ENCODE measurements at places on chromosomes 16 and 17.

- no peak for DNase-seq
Observed at GRCh38 chr17:40061609-40062038, 1.1 kb upstream of the THRA start.

GRCh38 chr16:15485175-15485574 lies 50.8 kb downstream of the BMERB1 start:
- no peak for DNase-seq

DNA sequence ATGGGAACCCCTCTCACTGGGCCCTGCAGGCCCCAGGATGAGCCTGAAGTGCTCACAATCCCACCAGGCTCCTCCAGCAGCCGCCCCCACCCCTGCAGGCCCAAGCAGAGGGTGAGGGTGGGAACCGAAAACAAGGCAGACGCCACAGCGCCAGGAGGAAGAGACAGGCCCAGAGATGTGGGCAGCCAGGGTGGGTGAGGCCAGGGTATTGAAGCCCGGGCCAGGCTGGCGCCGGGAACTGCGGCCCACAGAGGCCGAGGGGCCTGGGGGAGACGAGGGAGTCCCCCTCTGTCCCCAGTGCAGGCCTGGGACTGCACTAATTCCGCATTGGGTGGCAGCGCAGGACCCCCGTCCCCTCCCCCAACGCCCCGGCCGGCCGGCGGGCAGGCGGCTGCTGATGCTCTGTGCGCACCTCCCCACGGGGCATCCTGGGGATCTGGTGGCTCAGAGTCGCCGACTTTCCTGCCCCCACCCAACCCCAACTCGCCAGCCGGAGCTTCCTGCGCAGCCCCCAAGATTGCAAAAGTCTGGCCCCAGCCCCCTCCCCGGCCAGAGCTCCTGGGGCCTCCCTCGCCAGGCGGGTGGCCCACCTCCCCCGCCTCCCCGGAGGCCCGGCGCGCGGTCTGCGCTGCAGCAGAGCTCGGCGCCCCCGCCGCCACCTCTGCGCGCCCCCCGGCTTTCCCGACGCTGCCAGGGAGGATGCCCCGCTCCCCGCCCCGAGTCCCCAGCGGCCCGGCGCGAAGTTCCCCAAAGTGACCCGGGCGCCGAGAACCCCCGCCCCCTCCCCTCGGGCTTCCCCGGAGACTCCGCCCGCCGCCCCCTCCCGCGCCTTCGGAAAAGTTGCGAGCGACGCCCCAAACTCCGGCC lies 107.8 kb downstream of the ENGASE start:
- no peak for DNase-seq

DNA sequence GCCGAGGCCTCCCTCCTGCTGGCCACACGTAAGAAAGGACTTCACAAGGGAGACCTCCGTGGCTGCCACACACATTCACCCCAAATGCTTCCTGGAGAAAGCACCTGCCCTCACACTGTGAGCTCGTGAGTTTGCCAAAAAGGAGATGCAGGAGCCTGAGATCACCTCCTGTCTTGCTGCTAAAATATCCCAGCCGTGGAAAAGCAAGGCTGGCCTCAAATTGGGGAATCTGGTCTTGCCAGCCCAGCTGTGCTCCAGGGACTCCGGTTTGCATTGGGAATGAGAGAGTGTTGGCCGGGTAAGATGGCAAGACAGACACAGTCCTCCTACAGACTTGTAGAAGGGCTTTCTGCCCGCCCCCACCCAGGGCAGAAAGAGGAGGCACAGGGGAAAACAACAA lies 13.8 kb downstream of the RBFOX3 start:
- no peak for DNase-seq

DNA sequence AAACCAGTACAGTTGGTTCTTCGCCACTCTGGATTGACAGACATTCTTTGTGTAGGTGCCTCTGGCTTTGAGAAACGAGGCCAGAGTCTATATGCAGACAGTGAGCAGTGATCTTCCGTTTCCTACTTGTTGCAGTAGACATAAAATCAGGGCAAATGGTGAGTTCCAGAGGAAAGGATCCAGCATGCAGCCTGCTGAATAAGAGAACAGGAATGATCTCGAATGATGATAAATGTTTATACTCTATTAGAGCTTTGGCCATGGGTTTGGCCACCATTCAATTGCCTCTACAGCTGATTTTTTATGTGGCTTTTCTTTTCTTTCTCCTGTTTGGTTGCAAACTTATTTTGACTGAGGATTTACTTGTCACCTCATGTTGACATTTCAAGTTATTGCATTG lies 286.7 kb downstream of the IRX3 start:
- DNase-seq: no peak

DNA sequence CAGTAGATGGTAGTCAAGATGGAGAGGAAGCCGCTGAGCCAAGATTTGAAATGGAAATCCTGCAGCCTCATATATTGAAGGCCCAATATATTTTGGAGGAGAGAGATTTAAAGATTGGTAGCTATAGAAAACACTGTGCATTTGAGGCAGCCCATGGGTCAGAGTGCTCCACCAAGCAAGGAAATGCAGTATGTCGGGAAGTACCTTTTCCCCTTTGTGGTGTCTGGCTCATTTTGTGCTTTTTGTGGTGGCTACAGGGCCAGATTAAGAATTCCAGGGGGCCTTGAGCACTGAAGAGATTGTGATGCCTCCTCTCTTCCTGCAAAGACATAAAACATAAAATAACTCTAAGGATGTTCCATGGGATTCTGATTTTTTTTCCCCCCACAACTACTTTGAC lies 39.6 kb downstream of the CDRT15 start:
- no peak for DNase-seq

DNA sequence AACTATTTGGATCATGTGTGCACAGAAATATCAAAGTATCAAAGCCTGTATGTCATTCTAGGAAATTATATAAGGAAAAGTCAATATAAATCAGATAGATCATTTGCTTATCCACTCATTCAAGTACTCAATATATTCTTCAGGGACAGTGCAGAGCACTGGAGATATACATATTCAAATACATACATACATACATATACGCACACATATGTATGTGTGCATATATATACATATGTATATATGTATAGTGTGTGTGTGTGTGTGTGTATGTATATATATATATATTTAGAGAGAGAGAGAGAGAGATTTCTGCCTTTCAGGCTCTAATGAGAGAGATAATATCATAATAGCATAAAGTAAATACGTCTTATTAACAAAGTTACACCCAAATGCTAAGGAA lies 169.2 kb downstream of the PMP22 start:
- DNase-seq: no peak

DNA sequence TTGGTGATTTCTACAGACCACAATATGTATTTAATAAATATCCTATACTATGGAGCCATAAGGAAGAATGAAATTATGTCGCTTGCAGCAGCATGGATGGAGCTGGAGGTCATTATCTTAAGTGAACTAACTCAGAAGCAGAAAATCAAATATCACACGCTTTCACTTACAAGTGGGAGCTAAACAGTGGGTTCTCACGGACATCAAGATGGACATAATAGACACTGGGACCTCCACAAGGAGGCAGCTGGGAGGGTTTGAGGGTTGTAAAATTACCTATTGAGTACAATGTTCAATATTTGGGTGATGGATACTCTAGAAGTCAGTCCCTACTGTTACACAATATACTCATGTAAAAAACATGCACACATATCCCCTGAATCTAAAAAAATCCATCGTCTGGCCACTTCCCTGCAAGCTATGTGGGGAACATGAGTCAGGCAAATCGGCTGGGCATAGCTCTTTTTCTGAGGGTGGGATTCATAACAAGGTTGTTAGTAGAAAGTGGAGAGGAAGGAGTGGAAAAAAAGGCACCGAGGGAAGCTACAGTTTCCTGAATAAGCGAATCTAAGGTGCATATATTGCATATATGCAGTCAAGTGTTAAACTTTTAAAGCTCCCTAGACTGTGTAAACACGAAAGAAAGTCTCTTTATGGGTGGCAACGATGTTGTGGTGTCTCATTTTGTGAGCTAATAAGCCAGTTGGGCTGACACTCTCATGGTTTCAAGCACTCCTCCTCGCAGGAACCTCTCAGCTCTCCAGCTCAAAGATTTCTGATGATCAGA lies 135.2 kb upstream of the CPHXL start:
- no peak for DNase-seq

DNA sequence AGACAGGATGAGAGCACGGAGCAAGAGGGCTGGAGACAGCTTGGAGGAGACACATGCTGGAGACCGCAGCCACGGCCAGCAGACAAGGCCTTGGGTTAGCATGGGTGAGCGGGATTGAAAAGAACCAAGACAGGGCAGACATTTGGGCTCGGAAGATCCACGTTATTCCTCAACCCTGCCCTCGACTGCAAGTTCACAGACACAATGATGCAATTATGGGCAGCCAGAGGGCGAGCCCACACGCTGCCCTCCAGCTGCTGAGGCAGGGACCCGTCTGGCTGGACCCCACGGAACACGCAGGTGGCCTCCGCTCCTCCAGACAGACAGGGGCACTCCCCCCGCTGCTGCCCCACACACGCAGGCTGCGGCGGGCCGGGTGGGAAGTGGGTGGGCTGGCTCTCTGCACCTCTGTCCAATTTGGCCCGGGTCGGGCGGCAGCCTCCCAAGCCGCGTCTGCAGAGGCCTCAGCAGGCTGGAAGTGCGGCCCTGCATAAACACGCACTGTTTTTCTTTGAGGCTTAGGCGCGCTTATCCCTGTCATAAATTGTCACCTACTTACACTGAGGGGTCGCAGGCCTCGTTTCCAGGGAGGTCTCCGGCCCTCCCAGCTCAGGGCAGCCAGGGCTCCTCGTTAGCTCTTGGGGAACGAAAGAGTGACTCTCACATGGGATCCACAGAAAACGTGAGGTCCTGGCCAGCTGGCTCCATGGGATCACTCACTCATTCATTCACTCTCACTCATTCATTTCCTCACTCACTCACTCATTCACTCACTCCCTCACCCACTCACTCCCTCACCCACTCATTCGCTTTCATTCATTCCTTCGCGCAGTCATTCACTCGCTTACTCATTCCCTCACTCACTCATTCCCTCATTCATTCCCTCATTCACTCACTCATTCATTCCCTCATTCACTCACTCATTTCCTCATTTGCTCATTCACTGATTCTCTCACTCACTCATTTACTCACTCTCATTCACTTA lies 303.9 kb downstream of the C16orf95 start:
- no peak for DNase-seq

GRCh38 chr17:76384222-76384986 lies at the start of gene SPHK1:
Gene SPHK1, plus strand, starts transcription at chr17:76384609. Its CDS starts 1,036 bp downstream, at chr17:76385645.
- DNase-seq: peak; percentile 61

GRCh38 chr16:89565506-89566372 lies 5.3 kb downstream of the RPL13 start:
- peak; percentile 53 for DNase-seq

GRCh38 chr17:31266042-31266441 lies 31.0 kb downstream of the OMG start:
- DNase-seq: peak; percentile 33

DNA sequence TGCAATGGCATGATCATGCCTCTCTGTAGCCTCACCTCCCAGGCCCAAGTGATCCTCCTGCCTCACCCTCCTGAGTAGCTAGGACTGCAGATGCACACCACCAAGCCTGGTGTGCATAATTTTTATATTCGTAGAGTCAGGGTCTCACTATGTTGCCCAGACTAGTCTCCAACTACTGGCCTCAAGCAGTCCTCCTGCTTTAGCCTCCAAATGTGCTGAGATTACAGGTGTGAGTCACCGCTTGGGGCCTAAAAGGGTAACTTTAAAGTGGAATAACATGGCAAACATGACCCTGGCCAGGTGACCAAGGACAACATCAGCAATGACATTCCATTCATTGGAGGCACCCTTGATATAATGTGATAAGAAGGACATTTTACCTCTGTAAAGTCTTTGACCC lies 26.1 kb downstream of the HSBP1 start:
- no peak for DNase-seq

- no peak for DNase-seq
Observed at GRCh38 chr16:53297477-53297876, 136.8 kb upstream of the RBL2 start.

DNA sequence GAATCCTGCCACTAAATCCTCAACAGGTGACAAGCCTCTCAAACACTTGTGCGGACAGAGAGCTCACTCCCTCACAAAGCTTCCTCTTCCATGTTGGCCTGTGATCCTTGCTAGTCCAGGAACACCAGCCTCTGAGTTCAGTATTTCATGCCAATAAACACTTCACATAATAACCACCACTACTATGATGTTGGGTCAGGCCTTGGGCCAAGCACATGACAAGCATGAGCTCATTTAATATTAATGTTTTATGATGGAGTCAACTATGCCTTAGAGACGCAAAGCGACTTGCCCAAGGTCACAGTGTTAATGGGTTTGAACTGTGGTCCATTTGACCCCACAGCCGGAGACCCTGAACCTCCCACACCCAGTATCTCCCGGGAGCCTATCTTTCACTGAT lies 129.1 kb downstream of the GAS7 start:
- DNase-seq: no peak

GRCh38 chr16:19644877-19645276 lies 73.2 kb downstream of the KNOP1 start:
- no peak for DNase-seq

DNA sequence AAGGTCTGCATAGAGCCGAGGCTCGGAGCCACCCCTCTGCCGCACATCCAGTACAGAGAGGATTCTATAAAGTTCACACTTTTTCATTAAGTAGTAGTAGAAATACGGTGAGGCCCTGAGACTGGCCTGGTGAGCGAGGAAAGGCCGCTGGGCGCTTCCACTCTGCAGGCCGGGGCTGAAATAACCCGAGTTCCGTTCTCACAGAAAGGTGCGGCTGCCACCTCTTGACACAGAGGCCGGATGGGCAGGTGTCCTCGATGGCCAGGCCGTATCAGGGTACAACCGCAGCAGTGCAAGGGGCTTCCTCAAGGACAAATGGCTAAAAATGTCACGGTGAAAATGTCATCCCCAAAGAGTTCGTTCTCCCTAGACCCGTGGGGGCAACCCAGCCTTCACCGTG lies 770 bp upstream of the PCYT2 start:
- DNase-seq: no peak

DNA sequence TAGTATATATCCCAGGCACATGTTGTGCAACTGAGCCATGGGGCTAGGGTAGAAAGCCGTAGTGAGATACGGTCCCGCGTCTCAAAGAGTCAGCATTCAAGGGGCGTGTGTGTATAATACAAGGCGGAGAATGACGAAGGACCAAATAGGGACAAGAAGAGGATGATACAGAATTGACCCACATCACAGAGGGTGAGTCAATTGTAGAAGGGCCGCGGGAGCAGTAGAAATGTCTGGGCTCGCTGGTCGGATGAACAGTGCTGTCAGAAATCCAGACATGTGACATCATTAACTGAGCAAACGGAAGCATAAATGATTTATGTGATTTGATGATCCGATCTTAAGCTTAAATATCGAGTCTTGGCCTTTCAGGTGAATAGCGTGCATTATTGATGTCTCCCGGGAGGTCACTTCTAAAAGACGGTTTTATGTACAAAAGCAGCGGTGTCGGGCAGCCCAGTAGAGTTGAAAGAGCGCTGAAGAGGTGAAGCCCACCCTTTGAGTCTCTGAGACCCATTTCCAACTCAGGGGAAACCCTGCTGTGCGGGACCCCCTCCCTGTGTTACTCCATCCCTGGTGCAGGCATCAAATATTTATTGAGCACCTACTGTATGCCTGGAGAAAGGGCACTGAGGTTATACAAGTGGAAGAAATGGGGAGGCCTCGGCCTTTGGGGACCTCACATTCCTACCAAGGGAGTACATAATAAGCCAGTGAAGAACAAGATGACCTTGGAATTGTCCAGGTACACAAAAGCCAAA lies 45.1 kb downstream of the ATP2C2 start:
- DNase-seq: no peak

GRCh38 chr16:59886021-59886420 lies 1151.9 kb upstream of the GOT2 start:
- no peak for DNase-seq
